ENCODE measurements at places on chromosomes 16 and 17. TPM values are rescaled to one million over a fixed set of nuclear protein-coding genes. Genes with fewer than 3 reads are reported as not detected.

DNA sequence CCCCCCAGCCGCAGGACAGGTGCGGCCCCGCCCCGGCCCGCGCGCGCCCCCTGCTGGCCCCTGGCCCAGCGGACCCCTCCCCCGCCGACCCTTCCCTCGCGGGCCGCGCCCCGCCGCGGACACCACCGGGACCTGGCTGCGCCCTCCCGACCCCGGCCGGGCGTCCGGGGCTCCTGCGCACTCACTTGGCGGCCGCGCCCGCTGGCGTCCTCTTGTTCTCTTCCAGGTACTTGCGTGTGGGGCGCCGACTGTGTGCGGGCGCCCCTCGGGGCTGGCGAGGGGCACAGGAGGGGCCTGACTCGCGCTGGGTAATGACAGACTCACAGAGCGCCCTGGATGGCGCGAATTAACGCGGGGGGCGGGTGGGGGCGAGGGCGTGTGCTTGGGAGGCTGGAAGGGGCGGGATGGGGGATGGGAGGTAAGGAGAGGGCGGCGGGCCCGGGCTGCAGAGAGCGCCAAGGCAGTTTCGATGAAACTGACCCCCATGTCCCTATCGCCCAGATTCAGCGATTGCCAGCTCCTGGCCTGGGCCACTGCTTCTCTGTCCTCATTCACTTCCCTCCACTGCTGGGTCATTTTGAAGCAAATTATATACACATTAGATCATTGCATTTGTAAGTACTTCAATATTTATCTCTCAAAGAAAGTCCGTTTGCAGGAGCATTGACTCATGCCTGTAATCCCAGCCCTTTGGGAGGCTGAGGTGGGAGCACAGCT, 445 bp upstream of the DBNDD1 start:
- DNase-seq = no peak

The MEFV gene
- not detected for total RNA-seq

The PRSS22 gene
- total RNA-seq = not detected

The KRT23 gene
- total RNA-seq = 1.6 TPM

The SCARF1 gene
- total RNA-seq = 68.0 TPM

- DNase-seq = no peak
These were observed 13.8 kb upstream of the CDRT15L2 start for GRCh38 chr17:20565711-20566110.

GRCh38 chr17:48162306-48162934, 54.9 kb downstream of the SNX11 start:
- no peak for DNase-seq

- no peak for DNase-seq
These were observed 21.2 kb downstream of the USP31 start for GRCh38 chr16:23128056-23128455.

The WNT9B gene
- total RNA-seq = not detected

DNA sequence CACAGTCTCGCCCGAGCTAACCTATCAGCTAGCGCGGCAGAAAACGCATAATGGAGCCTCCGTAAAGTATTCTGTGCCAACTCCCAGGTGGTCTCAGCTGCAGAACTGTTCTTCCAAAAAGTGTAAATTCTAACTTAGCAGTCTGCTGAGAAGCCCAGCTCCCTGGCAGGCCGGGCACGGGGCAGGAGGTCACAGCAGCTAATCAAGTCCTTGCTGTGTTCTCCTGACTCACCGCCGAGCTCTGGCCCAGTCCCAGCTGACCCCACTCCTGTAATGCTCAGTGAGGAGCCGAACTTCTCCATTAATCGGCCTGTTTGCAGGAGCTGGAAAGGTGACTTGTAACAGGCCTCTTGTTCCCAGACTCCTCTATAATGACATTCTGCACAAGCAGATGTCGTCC, 193.3 kb downstream of the IRX3 start:
- DNase-seq = no peak

The HBM gene
- not detected for total RNA-seq
